Fibroblast of lung (primary cell): ENCODE measurements at places on chromosomes 13 and 19. TPM values are rescaled to one million over a fixed set of nuclear protein-coding genes. Genes with fewer than 3 reads are reported as not detected.

DNA sequence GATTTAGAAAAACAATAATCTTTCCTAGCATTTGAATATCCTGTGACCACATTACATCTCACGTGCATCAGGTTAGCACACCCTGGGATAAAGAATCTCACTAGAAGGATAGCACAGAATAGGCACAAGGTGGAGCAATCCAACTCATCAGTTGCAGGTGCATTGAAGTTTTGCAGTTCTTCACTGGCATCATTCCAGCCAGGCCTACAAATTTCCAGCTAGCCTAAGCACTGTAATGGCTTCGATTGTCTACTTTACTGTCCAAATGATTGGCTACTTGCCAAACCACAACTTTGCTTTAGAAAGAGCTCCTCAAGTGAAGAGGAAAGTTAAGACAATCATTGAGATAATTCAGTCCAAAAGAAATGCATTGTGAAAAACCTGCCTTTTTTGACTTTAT is 89.5 kb downstream of the SPRY2 start:
- DNase-seq = peak; percentile 52
- H3K27ac ChIP-seq = no peak overlapping the region
- H3K27me3 ChIP-seq = no peaks in the 10 kb centered on the region
- no peaks in the 10 kb centered on the region for H3K4me1 ChIP-seq

DNA sequence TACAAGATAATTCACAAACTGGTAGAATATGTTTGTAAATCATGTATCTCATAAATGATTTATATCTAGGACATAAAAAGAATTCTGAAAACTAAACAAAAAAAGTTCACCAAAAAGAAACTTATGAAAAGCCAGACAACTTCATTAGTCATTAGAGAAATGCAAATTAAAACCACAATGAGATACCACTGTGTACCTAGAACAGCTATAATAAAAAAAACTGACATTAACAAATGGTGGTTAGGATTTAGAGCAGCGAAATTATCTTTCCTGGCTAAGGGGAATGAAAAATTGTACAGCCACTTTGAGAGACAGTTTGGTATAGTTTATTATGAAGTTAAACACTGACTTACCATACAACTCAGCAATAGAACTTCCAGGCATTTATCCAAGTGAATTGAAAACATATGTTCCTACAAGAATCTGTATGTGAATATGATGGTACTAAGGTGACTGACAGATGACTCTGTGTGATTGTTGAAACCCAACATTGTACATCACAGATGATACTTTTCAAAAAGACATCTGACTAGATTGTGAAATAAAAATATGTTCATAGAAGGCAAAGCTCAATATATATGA is 41.8 kb downstream of the UGGT2 start:
- peak; percentile 49 for DNase-seq
- no peak overlapping the region for H3K27ac ChIP-seq
- H3K36me3 ChIP-seq = no peaks in the 10 kb centered on the region
- H3K27me3 ChIP-seq = no peaks in the 10 kb centered on the region

DNA sequence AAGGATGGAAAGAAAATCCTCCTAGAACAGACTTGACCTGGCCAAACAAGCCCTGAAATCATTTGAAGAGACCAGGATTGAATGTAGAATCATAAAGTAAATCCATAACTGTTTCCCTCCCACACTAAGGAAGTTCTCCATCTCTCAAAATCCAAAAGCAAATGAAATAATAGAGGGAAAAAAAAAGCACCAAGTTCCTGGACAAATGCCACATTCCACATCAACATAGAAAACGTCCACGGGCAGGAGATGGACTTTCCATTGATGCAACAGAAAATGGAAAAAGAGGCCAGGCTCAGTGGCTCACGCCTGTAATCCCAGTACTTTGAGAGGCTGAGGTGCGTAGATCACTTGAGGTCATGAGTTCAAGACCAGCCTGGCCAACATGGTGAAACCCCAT is 56.2 kb downstream of the INSR start:
- H3K4me1 ChIP-seq = peaks cover 2% of the 10 kb centered on the region
- no peaks in the 10 kb centered on the region for H3K36me3 ChIP-seq
- H3K4me3 ChIP-seq = no peak overlapping the region
- H3K27me3 ChIP-seq = no peaks in the 10 kb centered on the region

GRCh38 chr13:49256841-49257240 is 9.1 kb downstream of the CDADC1 start:
- no peaks in the 10 kb centered on the region for H3K4me1 ChIP-seq
- no peaks in the 10 kb centered on the region for H3K36me3 ChIP-seq
- no peaks in the 10 kb centered on the region for H3K27me3 ChIP-seq
- DNase-seq = peak; percentile 17

Gene ACP7
- polyA plus RNA-seq = 0.02 TPM in 1 of 2 replicates, not detected in the other

DNA sequence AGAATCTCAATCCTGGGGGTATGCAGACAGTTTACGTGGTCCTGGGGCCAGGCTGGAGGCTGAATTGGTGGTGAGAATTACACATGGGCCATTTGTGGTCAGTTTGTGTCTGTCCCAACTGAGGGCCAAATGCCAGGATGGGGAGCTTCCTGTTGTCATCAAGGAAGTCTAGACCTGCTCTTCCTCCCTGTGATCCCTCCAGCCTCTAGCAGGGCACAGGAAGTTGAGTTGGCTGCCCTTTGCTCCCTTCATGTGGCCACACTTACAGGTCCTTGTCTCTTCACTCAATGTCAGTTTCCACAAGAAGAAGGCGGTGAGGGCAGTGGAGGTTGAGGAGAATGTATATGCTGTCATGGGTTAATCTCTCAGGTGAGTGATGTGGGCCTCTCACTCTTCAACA is 30.1 kb downstream of the SIGLEC7 start:
- H3K4me1 ChIP-seq = no peaks in the 10 kb centered on the region
- H3K36me3 ChIP-seq = no peaks in the 10 kb centered on the region
- no peak overlapping the region for H3K27ac ChIP-seq
- no peaks in the 10 kb centered on the region for H3K27me3 ChIP-seq
- H3K4me3 ChIP-seq = no peak overlapping the region

Gene FUT6
- polyA plus RNA-seq = not detected in 2 replicates

Gene ZGLP1
- polyA plus RNA-seq = 0.35 TPM in 2 replicates

Gene PRSS57
- polyA plus RNA-seq = not detected in 2 replicates

GRCh38 chr13:113860665-113861432 is 3.0 kb downstream of the GAS6 start:
- H3K27me3 ChIP-seq = no peaks in the 10 kb centered on the region
- DNase-seq = no peak
- no peak overlapping the region for H3K27ac ChIP-seq
- no peak overlapping the region for H3K4me3 ChIP-seq
- H3K4me1 ChIP-seq = peaks cover 13% of the 10 kb centered on the region

- no peaks in the 10 kb centered on the region for H3K36me3 ChIP-seq
- no peaks in the 10 kb centered on the region for H3K4me1 ChIP-seq
- peak; percentile 41 for DNase-seq
- no peaks in the 10 kb centered on the region for H3K27me3 ChIP-seq
- H3K27ac ChIP-seq = no peak overlapping the region
These were observed 1220.5 kb downstream of the PCDH17 start for GRCh38 chr13:58852076-58852475.

Gene OR7G1
- not detected in 2 replicates for polyA plus RNA-seq

GRCh38 chr19:46859637-46860124 is 1.1 kb upstream of the ARHGAP35 start:
- DNase-seq = no peak
- peak overlapping the region; percentile 56 for H3K27ac ChIP-seq
- H3K27me3 ChIP-seq = no peaks in the 10 kb centered on the region
- no peaks in the 10 kb centered on the region for H3K36me3 ChIP-seq

Gene C19orf44
- 2.8 and 2.9 TPM in 2 replicates for polyA plus RNA-seq
